ENCODE measurements at places on chromosomes 3 and 15.

DNA sequence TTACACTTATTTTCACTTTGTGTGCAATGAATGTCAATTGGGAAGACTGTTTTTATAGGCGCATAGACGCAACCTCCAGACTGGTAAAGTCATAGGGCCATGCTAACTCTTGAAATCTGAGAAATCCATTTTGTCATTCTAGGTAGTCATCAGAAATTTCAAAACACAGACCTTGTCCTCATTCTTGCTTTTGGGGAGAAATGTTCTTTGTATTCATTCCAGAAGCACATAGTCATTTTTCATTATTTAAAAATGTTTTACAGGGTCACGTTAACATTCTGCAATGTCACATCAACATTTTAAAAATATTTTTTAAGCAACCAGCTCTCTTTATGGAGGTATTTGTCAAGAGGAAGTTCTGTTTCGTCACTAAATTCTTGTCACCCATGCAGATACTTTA is 898.4 kb downstream of the PDCD6IP start:
- DNase-seq = no peak

GRCh38 chr3:136050250-136050649 is 84.7 kb downstream of the PPP2R3A start:
- no peak for DNase-seq

GRCh38 chr3:60434950-60435349 is 816.3 kb downstream of the FHIT start:
- DNase-seq = no peak

DNA sequence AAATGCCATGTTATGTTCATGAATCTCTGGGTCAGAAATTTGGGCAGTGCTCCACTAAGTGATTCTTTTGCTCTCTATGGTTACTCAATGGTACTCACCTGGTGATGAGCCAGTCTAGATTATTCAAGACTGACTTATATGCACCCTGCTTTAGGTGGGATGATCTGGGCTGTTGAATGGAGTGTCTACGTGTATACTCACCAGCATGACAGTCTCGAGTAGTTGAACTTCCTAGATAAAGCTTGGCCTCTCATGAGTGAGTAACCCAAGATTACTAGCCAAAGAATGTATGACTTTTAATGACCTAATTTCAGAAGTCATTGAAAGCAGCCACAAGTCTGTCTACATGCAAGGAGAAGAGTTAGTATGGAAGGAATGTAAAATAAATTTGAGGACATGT is 77.5 kb upstream of the CADM2 start:
- DNase-seq = no peak

DNA sequence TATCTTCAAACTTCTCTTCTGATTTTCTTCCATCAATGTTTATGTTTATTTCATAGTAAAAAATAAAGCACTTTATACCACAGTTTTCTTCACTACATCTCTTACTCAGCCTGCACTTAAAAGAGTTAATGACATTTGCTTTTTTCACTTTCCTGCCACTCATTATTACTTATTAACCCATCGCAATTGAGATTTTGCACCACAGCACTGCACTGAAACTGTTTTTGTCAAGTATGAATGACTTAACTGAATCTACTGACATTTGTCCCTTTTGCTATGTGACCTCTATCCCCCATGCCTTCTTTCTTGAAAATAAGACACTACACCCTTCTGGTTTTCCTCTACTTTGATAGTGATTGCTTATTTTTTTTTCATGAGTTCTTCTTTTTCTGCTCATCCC is 739.7 kb upstream of the DPPA4 start:
- no peak for DNase-seq

DNA sequence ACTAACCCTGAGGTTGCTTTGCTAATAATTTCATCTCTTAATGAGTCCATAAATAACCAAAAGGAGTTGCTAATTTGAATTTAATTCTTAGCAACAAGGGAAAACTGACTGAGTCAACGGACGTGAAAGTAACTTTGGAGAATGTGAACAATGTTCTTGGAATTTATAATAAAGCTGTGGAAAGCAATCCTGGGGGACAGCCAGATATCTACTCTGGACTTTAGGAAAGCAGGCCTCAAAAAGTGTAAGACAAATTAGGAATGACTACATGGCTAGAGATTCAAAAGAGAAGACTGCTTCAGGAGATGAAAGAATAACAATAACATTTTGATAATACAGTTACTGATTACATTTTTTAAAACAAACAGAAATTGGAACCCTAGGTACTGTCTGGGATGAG is 318.4 kb upstream of the COL8A1 start:
- no peak for DNase-seq

DNA sequence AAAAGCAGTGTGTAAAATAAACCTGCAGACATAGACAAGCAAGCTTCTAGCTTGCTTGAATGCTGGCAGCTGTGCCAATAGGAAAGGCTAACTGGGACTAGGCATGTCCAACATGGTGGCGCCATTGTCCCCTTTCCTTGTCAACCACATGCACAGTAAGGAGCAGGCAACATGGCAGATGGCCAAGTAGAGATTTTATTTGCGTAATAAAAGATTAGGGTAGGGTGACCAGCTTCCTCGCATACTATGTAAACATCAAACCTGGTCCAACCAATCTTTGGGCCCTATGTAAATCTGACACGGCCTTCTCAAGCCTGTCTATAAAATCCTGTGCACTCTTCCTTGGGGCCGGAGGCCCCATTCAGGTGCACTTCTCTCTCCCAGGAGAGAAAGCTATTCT is 575.4 kb upstream of the GOLIM4 start:
- no peak for DNase-seq

GRCh38 chr3:172249039-172249438 is 199.2 kb downstream of the GHSR start:
- no peak for DNase-seq

DNA sequence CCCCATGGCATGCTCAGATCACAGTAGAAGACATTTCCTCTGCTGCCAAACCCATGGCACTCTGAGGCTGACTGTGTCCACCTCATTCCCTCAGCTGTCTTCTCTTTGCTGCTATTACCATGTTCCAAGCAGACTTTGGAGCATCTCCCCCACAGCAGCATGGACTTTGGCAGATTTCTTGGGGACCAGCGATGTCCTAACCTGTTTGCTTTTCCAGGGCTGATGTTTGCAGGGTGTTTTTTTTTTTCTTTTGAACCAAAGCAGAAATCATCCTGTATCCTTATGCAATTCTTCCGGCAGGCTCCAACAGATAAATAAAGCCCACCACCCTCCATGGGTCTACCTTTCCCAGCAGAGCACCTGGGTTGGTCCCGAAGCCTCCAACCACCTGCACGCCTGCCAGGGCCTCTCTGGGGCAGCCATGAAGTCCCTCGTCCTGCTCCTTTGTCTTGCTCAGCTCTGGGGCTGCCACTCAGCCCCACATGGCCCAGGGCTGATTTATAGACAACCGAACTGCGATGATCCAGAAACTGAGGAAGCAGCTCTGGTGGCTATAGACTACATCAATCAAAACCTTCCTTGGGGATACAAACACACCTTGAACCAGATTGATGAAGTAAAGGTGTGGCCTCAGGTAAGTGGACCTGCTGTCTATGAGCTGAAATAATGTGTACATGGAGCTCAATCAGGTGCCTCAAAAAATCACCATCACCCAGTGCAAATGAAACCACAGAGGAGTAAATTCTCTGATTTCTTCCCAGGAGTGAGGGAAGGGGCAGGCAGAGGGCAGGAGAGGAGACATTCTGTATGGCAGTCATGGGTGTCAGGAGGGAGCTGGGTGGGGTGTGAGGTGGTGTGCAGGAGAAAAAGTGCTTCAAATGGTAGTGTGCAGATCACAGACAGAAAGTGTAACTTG is at the start of gene AHSG:
AHSG (plus strand) TSS at position 340 of the 916 bp plus-strand sequence; CDS start at position 422, 82 bp downstream.
- no peak for DNase-seq

DNA sequence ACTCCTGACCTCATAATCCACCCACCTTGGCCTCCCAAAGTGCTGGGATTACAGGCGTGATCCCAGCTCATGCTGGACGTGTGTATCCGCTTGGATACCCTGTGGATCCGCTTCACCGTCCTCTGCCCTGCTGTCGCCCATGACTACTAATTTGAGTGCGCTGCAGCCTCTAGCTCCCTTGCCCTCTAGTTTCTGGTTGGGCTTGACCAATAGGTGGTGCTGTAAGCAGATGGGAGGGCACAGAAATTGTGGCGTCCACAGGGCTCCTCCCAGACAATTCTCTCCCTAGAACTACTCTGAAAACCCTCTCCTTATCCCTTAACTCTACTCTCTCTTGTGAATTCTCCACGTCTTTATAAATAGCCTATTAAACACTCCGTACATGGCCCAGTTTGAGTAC is 36.2 kb downstream of the ZPLD1 start:
- no peak for DNase-seq

- DNase-seq = no peak
These were observed 371.7 kb upstream of the RGMA start for GRCh38 chr15:93460717-93461116.

- DNase-seq = no peak
These were observed 39.0 kb downstream of the MYRIP start for GRCh38 chr3:39848365-39848764.

GRCh38 chr3:111107662-111108035 is 36.0 kb downstream of the NECTIN3 start:
- DNase-seq = no peak

DNA sequence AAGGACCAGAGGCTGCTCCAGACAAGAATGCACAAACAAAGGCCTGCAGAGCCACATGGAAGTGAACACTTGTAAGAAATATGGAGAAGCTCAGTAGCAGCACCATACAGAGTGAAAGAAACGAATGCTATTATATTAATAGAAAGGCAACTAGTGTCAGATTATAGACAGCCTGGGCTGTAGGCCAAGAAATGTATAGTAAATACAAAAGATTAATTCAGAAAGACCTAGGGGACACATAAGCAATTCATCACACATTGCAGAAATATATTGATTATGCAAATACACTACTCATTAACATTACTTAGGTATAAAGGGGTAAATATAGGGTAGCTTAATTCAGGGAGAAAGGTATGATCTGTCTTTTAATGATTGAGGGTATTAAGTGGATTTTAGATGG is 69.5 kb upstream of the GUCA1C start:
- no peak for DNase-seq

- peak; percentile 62 for DNase-seq
These were observed 3.8 kb downstream of the TCTA start for GRCh38 chr3:49415931-49416601.

- DNase-seq = no peak
These were observed 57.5 kb upstream of the PRR23E start for GRCh38 chr3:127135241-127136023.

- no peak for DNase-seq
These were observed 671.5 kb downstream of the FHIT start for GRCh38 chr3:60579734-60580133.

DNA sequence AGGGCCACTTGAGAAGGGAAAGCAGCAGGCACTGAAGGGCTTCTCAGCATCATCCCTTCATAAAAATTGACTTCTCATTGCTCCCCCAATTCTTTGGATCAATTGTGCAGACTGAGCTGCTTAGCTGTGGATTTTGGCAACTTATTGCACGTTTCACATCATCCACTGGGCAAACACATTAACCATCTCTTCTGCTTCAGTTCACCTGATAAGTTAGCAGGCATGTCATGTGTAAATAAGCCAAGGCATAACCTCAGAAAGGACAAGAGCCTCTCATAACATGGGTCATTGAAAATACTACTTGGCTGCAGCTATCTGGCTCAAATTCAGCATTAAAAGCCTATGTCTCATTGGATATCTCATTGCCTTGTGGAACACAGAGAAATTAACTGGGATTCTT is 366.5 kb downstream of the LRRC3B start:
- DNase-seq = no peak

DNA sequence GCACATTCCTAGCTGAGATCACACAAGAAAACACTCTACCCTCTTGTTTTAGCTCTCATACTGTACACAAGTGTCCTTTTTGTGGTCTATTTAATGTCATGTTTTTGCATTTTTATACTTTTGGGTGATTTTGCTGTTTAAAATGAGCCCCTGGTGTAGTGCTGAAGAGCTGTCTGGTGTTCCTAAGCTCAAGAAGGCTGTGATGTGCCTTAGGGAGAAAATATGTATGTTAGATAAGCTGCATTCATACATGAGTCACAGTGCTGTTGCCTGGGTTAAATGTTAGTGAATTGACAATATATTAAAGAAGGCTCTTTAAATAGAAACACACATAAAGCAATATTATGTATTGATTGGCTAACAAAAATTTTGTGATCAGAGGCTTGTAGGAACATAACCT is 387.4 kb upstream of the C2CD4B start:
- DNase-seq = no peak

- no peak for DNase-seq
These were observed 13.4 kb downstream of the APBA2 start for GRCh38 chr15:28899061-28899738.

DNA sequence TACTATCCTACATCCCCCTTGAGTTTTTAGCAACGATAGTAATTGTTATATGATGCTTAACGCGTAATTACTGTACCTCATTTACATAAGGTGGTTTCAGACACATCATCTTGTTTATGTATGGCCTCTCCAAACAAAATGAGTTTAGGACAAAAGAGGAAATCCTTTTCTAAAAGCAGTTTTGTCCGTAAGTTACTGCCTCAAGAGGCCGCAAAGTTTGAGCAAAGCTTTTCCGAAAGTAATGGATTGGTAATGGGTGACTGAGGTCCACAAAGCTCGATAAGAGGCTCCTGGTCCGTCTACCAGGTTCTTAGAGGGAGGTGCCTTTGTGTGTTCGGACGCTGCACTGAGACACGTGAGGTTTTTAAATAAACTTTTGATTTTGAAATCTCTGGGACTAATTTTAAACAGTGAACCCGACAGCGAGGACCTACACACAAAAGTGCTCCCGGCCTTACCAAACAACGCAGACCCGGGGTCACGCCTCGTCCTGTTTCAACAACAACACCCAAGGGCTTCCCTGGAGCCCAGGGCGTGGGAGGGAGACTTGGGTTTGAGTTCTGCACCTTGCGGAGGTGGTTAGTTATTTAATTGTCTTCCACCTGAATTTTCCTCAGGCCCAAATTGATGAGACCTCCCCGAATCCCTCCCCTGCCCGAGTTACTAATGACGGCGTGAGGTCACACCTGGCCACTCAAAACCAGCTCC is 456 bp upstream of the C15orf61 start:
- no peak for DNase-seq

DNA sequence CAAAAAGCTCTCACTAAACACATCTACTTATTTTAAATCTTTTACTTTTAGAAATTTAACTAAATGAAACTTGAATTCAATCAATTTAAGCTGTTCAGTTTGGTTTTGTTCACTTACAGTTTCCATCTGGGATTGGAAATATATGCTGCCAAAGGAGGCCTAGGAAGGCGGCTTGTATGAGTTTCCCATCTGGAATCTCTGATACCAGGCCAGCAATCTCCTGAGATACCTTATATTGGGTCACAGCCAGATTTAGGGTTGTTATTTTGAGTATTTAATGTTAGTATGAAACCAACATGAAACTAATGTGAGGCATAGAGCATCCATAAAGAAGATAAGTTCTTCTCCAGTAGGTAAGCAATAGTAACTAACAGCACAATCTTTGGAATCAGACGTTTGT is 94.6 kb downstream of the GMNC start:
- DNase-seq = no peak

GRCh38 chr3:156209631-156210335 is 89.4 kb downstream of the KCNAB1 start:
- DNase-seq = no peak

All from mucosa of descending colon (tissue), 3 donors.